ENCODE measurements at places on chromosomes 3 and 15.

DNA sequence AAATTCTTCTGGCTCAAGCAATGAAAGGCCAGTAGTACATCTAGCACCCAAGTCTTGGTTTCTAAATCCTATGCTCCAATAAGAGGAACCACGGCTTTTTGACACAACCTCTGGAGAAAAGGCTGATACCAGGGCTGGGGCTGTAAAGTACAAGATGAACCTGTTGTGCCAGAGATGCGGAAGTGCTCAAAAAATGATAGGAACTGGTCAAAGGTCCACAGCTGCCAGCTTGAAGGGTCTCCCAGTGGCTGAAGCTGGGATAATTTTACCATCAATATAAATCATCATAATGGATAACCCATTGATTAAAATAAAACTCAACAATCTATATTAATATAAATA lies 558 bp upstream of the NCEH1 start:
- H3K36me3 ChIP-seq, result no peaks in the 10 kb centered on the region
- no peaks in the 10 kb centered on the region for H3K27me3 ChIP-seq
- H3K27ac ChIP-seq, result peak overlapping the region; percentile 93
- peak overlapping the region; percentile 91 for H3K4me3 ChIP-seq

DNA sequence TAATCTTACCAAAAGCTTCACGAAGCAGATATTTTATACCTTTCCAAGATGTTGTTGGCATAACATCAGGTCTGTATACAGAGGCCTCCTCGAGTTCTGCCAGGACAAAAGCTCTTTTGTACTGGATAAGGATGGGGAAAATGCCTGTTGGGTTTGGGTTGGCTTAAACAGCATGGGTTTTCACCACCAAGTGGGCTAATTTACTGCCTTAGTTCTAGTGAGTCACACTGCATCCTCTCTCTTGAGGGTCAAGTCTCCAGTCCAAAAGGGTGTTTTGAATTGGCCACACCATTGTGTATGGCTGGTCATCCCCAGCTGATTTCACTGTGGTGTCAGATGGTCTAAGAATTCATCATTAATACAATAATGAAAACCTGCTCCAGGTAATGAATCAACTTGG lies 26.1 kb upstream of the BHLHE40 start:
- no peaks in the 10 kb centered on the region for H3K36me3 ChIP-seq
- no peak for DNase-seq
- H3K27ac ChIP-seq, result no peak overlapping the region
- peaks cover 5% of the 10 kb centered on the region for H3K4me1 ChIP-seq
- H3K27me3 ChIP-seq, result no peaks in the 10 kb centered on the region

DNA sequence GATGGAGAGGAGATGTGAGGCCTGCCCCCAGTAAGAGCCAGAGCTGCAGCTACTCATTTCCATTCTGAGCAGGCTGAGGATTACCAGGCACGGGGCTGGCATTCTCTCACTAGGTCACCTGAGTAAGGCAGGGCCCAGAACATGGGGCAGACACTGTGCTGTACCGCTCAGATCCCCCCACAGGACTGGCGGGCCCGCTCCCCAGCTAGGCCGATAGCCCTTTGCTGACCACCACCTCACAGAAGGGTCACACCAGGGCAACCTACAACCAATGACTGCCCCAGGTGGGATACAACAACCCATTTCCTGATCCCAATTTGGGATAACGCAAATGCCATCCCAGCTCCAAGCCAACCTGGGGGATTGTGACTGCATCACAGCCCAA lies 52.5 kb downstream of the OXNAD1 start:
- H3K36me3 ChIP-seq, result peaks cover 79% of the 10 kb centered on the region
- H3K27me3 ChIP-seq, result no peaks in the 10 kb centered on the region
- peaks cover 13% of the 10 kb centered on the region for H3K4me1 ChIP-seq
- no peak overlapping the region for H3K27ac ChIP-seq
- DNase-seq, result no peak
- no peak overlapping the region for H3K4me3 ChIP-seq

DNA sequence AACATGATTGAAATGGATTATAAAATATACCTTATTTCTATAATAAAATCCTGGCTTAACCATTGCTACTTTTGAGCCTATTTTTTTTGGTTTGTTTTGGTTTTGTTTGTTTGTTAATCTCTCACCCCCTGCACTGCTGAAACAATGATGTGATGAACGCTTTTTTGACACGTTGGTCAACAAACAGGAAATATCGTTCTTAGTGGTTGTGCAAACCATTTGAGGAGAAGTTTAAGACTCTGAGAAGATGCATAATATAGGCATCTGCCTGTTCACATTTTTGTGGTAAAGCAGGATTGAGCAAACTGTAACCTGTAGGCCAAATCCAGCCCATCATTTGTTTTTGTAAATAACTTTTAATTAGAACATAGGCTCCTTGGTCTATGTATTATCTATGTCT lies 75.5 kb upstream of the MDFIC2 start:
- H3K4me1 ChIP-seq, result no peaks in the 10 kb centered on the region
- no peaks in the 10 kb centered on the region for H3K36me3 ChIP-seq
- no peak overlapping the region for H3K4me3 ChIP-seq
- no peaks in the 10 kb centered on the region for H3K27me3 ChIP-seq
- DNase-seq, result no peak

GRCh38 chr3:108053067-108053466 lies 37.8 kb downstream of the CD47 start:
- no peak overlapping the region for H3K4me3 ChIP-seq
- no peak overlapping the region for H3K27ac ChIP-seq
- DNase-seq, result no peak

DNA sequence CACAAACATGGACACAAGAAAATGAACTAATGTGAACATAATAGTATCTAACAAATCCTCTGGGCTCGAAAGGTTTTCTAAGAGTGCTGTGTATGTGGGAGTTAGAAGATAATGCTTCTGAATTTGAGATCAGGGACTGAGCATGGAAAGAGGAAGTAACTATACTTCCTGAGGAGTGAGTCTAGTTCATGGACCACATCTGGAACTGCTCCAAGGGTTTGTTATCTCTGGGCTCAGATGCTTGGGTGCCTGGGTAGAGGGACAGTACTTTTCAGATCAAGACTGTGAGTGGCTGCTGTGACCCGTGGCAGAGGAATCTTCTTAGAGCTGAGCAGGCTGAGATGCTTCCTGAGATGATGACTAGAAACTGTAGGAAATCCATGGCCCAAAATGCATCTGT lies 28.5 kb downstream of the TBC1D23 start:
- H3K27ac ChIP-seq, result no peak overlapping the region
- no peak for DNase-seq
- H3K4me3 ChIP-seq, result no peak overlapping the region
- no peaks in the 10 kb centered on the region for H3K4me1 ChIP-seq
- no peaks in the 10 kb centered on the region for H3K27me3 ChIP-seq
- peaks cover 93% of the 10 kb centered on the region for H3K36me3 ChIP-seq

DNA sequence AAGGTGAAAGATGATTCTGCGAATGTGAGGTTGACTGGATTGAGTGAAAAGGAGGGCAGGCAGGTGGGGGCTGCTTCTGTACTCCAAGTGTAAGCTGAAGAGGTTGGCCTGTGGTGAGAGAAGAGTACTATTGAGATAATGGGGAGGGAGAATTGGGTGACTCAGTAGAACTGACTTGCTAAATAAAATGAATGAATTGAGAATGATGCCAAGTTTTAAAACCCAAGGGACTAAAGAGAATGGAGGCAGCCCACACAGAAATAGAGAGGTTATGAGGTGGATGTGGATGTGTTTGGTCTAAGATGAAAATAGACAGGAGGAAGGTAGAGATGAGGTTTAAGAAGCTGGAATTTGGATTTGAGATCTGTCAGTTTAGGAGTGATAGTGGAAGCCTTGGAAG lies 5.9 kb downstream of the MME start:
- no peaks in the 10 kb centered on the region for H3K27me3 ChIP-seq
- H3K27ac ChIP-seq, result no peak overlapping the region
- peaks cover 73% of the 10 kb centered on the region for H3K36me3 ChIP-seq
- no peak for DNase-seq
- no peaks in the 10 kb centered on the region for H3K4me1 ChIP-seq

- no peaks in the 10 kb centered on the region for H3K27me3 ChIP-seq
- H3K4me1 ChIP-seq, result peaks cover 9% of the 10 kb centered on the region
- no peak overlapping the region for H3K4me3 ChIP-seq
- no peak overlapping the region for H3K27ac ChIP-seq
These were observed 32.5 kb downstream of the BHLHE40 start for GRCh38 chr3:5011555-5012256.

GRCh38 chr3:41450416-41451231 lies 251.3 kb downstream of the CTNNB1 start:
- H3K27me3 ChIP-seq, result no peaks in the 10 kb centered on the region
- no peak overlapping the region for H3K4me3 ChIP-seq
- no peak overlapping the region for H3K27ac ChIP-seq
- no peaks in the 10 kb centered on the region for H3K4me1 ChIP-seq
- no peak for DNase-seq

DNA sequence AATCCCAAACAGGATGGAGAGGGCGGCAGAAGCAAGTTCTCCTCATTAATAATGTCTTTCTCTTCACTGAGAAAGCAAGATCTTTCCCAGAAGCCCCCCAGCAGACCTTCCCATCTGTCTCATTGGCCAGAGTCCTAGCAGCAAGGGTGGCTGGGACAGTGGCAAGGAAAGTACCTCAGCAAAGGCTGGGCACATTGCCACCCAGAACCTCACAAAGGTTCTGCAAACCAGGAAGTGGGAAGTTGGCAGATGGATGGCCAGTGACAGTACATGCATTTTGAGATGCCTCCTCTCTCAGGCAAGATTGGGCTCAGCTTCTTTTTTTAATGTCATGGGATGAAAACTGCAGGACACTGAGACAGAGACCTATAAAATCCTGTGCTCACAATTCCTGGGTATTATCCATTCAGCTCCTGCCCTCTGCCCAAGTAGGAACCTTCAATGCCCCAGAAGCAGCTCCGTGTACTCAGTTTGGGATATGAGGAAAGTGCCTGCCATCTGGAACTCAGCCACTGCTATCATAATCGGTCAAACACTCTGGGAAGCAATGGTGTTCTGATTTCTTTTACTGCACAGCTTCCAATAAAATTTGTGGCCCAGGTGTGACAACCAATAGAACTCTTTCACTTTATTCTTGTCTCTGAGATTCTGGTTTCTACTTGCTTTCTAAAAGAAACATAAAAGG lies 25.5 kb downstream of the DPH3 start:
- no peak for DNase-seq
- no peaks in the 10 kb centered on the region for H3K4me1 ChIP-seq
- H3K4me3 ChIP-seq, result no peak overlapping the region
- no peaks in the 10 kb centered on the region for H3K36me3 ChIP-seq

DNA sequence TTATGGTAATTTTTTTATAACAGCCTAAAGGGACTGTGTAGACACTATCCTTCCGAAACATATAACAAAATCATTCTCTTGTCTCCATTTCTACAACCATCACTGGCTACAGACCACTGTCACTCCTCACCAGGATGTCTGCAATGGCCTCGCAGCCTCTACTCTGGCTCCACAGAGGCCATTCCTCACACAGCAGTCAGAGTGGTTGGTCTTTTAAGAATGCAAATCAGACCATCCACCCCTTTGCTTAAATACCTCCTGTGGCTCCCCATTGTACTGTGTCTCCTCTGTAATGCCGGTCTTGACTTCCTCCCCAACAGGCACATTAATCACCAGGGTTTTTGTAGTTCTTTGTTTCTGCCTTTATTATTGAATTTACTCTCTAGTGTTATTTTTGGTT lies 344.8 kb downstream of the ERC2 start:
- no peaks in the 10 kb centered on the region for H3K27me3 ChIP-seq
- DNase-seq, result no peak
- H3K27ac ChIP-seq, result no peak overlapping the region
- H3K4me1 ChIP-seq, result no peaks in the 10 kb centered on the region

DNA sequence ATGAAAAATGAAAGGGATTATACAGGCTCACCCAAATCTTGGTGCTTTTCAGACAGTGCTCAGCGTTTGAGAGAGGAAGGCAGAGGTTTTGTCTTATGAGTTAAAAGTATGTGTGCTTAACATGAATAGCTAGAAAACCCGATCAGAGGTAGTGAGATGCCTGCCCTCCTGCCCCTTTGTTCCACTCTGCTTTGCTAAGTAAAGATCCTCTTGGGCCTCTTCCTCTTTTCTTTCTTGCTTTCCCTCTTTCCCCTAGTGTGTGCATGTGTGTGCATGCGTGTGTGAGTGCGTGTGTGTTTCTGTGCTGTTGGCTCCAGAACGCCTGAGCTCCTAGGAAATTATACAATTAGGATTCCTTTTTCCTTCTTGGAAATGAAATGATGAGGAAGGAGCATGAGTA lies 261.3 kb upstream of the NR2E3 start:
- no peaks in the 10 kb centered on the region for H3K4me1 ChIP-seq
- no peak for DNase-seq
- H3K4me3 ChIP-seq, result no peak overlapping the region
- no peaks in the 10 kb centered on the region for H3K36me3 ChIP-seq
- H3K27ac ChIP-seq, result no peak overlapping the region

DNA sequence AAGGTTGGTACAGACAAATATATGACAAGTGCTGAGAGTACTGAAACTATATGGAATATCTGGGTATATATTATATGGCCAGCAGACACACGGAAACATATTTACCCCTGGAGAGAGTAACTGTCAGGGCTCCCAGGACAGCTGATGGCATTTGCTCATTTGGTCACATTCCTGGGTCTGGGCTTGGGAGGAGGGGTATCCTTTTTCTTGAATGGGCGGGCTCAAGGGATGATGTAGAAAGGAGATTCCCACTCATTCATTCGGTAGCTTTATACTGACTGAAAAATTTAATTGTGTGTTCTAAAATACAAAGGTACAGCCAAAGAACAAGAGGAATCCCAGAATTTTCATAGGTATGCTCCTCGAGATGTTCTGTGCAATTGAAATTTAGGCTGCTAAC lies 131.0 kb downstream of the KCNAB1 start:
- no peaks in the 10 kb centered on the region for H3K36me3 ChIP-seq
- no peak overlapping the region for H3K4me3 ChIP-seq
- peaks cover 3% of the 10 kb centered on the region for H3K27me3 ChIP-seq
- H3K4me1 ChIP-seq, result no peaks in the 10 kb centered on the region
- no peak for DNase-seq
- H3K27ac ChIP-seq, result no peak overlapping the region

DNA sequence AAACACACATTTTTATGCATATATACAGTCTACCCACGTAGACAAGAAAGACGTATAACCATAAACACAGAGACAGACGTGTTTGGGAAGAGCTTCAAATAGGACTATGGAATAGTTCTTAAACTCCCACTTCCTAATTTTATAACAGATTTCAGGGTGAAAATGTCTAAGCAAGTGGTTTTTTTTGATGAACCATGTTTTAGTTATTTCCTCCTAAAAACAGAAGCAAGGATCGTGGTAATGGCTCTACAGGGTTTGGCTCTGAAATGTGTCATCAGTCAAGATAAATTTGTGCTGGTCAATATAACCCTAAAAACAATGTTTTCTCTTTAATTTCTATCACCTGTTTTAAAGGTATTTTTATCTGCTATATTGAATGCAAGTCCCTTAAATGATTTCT lies 58.2 kb downstream of the FMN1 start:
- no peak overlapping the region for H3K27ac ChIP-seq
- no peaks in the 10 kb centered on the region for H3K36me3 ChIP-seq
- H3K4me1 ChIP-seq, result peaks cover 2% of the 10 kb centered on the region

GRCh38 chr3:40191850-40192448 lies 117.6 kb upstream of the EIF1B start:
- no peak overlapping the region for H3K27ac ChIP-seq
- no peaks in the 10 kb centered on the region for H3K36me3 ChIP-seq
- H3K4me3 ChIP-seq, result no peak overlapping the region
- H3K27me3 ChIP-seq, result no peaks in the 10 kb centered on the region

Data from mesenchymal stem cell (in vitro differentiated cells and primary cell).